ENCODE measurements at places on chromosomes 7 and 10.

- no peak for DNase-seq
Measured at GRCh38 chr10:5691786-5692185, 7.1 kb downstream of the TASOR2 start.

- DNase-seq, result no peak
Measured at GRCh38 chr10:61541960-61542359, 88.8 kb upstream of the TMEM26 start.

DNA sequence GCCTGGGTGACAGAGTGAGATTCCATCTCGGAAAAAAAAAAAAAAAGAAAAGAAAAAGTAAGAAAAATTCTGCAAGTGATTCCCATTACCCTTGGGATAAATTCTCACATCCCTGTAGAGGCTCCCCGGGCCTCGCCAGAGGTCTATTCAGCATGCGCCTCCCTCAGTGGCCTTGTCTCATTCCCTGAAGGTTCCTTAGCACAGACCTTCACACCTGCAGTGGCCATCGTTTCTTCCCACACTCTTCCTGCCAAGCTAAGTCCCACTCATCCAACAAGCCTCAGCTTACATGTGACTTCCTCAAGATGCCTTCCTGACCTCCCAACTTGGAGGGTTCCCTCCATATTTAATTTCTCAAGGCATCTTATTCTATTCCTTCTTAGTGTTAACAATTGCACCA is 20.9 kb upstream of the BAG3 start:
- DNase-seq, result no peak

- no peak for DNase-seq
Measured at GRCh38 chr10:13998163-13998835, 332.4 kb downstream of the FRMD4A start.

DNA sequence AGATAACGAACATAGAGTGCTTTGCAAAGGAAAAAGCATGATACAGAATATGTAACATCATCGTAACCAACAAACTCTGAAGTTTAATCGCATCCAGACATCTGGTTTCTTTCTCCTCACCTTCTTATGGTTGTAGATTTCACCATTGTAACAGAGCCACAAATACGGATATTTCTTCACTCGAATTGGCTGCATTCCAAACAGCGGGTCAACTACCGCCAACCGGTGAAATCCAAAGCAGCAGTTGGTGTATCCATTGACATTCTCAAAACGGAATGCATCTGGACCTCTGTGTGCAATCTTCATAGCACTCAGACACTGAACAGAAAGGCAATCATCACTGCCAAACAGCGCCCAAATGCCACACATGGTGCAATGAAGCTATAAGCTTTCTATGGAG is 3.4 kb downstream of the ASNS start:
- DNase-seq, result no peak

- DNase-seq, result no peak
Measured at GRCh38 chr10:121754666-121755065, 156.4 kb upstream of the FGFR2 start.

DNA sequence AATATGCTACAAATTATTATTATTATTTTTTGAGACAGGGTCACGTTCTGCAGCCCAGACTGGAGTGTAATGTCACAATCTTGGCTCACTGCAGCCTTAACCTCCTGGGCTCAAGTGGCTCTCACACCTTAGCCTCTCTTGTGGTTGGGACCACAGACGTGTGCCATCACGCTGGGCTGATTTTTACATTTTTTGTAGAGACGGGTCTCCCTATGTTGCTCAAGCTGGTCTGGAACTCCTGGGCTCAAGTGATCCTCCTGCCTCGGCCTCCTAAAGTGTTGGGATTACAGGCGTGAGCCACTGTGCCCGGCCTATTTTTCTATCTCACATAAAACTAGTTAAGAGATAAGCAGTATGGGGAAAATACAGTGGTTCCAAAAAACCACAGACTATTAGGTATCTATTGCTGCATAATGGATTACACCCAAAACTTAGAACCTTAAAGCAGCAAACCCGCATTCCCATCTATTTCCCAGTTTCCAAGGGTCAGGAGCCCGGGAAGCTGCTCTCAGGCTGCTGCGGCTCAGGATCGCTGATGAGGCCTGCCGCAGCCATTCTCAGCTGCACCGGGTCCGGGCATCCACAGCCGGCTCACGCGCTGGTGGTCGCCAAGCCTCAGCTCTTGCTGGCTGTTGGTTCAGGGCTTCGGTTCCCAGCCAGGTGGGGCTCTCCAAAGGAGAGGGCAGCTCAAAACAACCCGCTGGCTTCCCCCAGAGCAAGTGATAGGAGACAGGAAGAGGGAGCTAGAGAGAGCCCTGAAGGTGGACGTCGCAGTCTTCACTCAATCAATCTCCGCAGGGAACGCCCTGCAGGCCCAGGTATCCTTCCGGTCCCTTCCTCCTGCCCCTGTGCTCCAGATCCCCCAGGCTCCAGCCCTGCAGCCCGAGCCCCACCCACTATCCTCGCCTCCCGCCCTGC is 128.2 kb downstream of the UBE2H start:
- peak; percentile 58 for DNase-seq

DNA sequence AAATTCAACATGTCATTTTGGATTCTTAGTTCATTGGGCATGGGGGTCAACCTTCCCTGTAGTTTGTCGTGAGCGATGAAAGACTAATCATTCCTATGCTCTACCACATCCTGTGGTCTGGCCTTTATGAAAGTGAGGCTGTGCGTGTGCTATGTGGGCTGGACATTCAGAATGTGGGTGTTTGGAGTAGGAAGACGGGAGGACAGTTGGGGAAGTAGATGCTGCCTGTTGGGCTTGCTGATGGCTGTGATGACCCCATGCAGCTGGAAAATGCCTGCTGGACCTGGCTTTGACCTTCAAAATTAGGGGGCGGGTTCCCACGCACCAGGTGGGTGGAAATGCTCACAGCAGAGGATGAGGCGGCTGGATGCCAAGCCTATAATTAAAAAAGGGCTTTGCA is 90.9 kb upstream of the MKI67 start:
- DNase-seq, result no peak

GRCh38 chr10:47456079-47456785 is 27.7 kb downstream of the ANXA8 start:
- DNase-seq, result no peak

DNA sequence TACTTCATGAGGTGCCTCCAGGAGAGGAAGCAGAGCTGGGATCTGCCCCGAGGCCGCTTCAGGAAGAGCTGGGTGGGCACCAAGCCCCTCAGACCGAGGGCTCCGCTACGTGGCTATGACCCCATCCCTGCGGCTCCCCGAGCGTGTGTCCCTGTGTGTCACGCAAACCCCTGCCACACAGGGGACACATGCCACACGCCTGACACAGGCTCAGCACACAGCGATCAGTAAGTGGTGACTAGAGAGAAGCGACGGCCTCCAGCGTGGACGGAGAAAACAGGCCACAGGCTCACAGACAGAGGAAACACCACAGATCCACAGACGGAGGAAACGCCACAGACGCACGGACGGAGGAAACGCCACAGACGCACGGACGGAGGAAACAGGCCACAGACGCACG is 18.5 kb downstream of the DIP2C start:
- DNase-seq, result no peak

- DNase-seq, result no peak
Measured at GRCh38 chr10:14579405-14579804, 195.3 kb downstream of the FAM107B start.

- no peak for DNase-seq
Measured at GRCh38 chr7:83836028-83836427, 187.1 kb upstream of the SEMA3E start.

GRCh38 chr10:33150889-33151288 is 183.6 kb downstream of the NRP1 start:
- DNase-seq, result no peak

DNA sequence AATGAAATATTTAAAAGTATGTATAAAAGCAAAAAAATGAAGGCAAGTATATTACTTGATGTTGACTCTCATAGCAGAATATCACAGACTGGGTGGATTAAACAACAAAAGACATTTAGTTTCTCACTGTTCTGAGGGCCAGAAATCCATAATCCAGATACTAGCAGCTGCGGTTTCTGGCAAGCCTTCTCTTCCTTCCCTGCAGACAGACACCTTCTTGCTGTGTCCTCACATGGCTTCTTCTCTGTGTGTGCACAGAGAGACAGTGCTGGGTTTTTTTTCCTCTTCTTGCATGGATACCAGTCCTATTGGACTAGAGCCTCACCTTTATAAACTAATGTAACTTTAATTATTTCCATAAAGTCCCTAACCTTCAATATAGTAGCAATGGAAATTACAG is 127.9 kb upstream of the AKR1E2 start:
- DNase-seq, result no peak

- DNase-seq, result peak; percentile 82
Measured at GRCh38 chr7:27160546-27161213, 4.2 kb upstream of the HOXA7 start.

DNA sequence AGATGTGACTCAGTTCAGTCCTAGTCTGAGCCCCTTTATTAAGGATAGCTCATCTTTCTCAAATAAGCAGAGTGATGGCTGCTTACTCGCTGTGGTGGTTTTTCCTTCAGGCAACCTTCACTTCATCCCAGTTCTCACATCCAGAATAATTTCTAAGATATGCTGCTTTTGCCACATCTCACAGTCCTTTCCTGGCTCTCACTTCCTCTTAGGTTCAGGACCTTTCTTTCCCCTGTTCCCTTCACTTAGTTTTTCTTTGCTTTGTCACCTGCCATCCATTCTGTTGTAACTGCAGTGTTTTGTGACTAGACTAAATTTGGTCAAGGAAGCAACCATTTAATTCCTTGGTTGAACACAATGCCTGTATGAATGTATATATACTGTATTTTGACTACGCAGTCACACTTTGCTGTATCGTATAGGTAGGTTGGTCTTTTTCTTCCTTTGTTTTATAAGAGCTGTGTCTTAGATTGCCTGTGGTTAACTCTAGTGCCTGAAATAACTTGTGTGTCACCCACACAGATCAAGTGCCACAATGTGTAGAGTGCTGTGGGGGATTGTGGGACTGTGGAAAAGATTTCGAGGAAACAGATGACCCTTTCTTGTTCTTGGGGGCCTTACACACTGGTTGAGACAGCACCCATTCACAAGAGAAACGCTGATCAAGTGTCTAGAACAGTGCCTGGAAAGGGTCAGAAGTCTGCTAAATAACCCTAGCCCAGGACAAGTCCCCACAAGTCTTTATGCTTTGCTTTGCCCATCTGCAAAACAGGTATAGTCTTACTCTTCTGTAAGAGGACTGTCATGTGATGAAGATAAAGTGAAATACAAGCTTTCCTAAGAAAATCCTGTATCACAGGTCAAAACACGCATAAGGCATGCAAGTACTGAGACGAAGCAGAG is 2.6 kb downstream of the ZNF655 start:
- DNase-seq, result no peak

DNA sequence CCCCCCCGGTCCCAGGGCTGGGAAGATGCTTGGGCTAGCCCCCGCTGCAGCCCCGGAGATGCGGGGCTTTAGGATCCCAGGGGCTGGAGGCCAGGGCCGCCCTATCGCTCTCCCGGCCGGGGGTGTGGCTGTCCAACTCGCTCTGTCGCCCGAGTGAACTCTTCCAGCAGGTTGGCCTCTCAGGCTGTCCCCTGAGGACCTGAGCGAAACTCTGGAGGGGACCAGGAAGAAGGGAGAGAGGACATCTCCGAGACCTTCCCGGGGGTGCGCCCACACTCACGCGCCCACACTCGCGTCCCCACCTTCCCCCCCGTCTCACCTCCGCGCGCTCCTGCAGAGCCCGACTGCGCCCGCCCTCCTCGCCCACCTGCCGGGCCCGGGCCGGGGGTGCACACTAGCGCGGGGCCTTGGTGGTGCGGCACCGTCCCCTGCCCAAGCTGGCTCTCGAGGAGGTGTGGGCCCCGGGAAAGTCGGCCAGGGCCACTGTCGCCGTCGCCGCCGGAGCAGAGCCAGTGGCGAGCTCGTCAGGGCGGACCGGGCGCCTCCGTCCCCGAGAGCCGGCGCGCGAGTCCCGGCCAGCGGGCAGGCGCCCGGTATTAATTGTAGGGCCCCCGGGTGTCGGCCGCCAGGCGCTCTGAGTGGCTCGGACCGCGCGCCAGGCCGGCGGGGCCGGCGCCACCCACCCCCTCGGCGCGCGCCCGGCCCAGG is 101.7 kb upstream of the SVIL start:
- DNase-seq, result peak; percentile 37

- DNase-seq, result peak; percentile 55
Measured at GRCh38 chr7:50367100-50367499, 62.6 kb downstream of the IKZF1 start.

DNA sequence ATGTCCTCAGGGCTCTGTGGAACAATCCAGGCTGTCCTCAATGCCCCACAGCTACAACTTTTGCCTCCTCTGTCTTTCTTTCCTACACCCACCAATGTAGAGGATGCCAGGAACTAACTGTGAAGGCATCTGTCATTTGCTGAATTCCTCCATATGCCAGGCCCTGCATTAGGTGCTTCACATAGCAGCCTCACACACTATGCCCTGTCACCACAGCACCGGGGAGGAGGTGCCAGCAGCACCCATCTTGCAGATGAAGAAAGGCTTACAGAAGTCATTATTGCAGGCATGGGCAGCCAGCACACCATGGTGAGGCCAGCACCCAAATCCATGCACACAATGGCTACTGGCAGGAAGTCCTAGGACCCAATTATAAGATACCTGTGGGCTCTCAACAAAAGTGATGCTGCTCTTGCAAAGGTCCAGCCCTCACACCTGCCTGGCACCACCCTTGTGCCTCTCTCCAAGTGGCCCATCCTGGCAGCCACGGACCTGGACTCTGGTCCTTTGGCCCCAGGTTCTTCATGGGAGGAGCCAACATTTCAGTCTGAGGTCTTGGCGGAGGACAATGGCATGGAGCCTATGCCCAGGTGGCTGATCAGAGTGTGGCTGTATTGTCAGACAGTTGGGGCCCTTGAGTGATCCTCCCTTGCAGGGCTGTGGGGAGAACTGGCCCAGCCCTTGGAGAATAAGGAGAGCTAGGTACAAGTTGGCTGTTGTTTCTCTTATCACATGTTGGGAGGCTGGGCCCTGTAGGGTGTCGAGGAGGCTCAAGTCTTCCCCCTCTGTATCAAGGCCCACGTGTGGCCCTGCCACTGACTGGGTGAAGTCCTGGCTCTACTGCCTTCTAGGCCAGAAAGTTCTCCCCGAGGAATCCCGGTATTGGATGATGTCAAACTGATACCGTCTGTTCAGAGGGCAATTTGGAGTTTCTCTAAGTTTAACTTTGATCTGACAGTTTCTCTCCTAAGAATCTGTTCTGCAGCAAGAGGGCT is 14.4 kb upstream of the MYL7 start:
- peak; percentile 15 for DNase-seq

GRCh38 chr10:43870968-43871439 is 222.3 kb upstream of the ZNF32 start:
- DNase-seq, result no peak

DNA sequence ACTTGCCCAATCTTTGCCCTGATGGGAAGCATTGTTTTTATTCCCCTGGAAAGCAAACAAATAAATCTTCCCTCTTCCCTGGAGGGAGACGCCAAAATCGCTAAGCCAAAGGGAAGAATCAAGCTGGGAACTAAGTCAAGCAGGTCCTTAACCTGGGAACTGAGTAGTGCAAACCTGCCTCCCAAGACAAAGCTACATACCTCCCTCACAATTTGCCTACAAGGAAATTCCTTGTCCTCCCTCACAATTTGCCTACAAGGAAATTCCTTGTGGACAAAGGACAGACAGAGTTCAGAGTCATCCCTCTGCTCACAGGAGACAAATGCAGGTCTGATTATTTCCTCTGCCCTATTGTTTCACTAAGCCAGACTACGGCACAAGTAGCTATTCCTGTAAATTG is 50.5 kb downstream of the SPOCK2 start:
- DNase-seq, result no peak
